Eye (tissue), 1 donor: ENCODE measurements at places on chromosomes 11 and 22.

DNA sequence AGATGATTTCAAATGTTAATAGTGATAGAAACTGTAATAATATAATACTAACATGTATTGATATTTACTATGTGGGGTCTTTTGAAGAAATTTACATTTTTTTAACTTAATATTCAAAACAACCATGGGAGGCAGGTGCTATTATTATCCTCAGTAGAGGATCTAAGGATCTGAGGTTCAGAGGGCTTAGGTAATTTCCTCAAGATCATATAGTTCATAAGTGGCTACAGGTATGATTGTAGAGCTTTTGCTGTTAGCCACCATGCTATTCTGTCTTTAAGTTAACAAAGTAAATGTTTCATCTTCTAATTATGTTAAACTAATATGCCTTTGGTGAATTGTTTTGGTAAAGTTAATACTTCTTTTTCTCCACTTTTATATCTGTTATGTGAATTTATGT, 83.6 kb downstream of the PDE3B start:
- no peak for DNase-seq

- no peak for DNase-seq
Measured at GRCh38 chr11:83727251-83727650, 441.1 kb upstream of the CCDC90B start.

GRCh38 chr11:73521621-73522020, 76.3 kb downstream of the FAM168A start:
- no peak for DNase-seq

DNA sequence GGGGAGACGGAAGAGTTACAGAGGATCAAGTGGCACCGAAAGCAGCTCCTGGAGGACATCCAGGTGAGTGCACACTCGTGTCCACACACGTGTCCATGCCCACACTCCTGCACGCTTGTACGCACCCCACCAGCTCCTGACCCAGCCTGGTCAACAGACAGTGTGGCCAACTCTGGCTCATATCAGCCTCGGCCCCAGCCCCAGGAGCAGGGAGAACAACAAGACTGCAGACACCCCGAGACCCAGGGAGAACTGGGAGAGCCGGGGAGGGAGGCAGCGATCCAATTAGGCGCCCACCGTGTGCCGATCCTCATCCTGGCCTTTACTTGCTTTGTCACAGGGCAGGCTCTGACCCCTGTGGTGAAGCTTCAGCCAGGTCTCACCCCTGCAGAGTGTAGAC, 10.3 kb downstream of the CYTH4 start:
- no peak for DNase-seq

DNA sequence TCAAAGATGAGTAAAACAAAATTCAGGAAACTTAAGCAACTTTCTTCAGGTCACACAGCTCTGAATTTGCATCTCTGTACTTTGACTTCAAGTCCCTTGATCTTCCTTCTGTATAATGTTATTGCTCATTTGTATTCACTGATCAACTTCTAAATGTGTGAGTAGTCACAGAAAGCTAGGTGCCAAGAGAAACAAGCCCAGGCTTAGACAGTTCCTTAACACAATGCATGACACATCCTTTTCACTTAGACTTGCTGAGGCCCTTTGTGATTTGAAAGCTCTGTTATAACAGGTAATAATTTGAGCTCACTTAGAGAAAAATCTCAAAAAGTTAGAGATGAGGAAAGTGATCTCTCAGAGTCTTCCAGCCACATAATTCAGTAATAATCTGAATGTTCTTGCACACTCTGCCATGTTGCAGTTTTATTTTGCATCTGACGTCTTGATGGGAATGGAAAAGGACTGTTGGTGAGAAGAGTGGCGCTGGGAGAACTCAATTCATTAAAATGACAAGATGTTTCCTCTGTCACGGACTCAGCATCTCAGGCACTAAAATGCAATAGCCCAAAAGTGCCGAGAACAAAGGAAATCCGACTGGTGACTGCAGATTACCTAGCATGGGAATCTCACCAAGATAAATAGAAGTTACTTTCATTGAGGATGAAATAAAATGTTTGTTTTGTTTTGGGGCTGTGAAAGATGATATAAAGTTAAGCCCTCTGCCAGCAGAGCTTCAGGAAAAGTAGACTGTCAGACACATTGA, 665.3 kb downstream of the OPCML start:
- peak; percentile 45 for DNase-seq

- no peak for DNase-seq
Measured at GRCh38 chr11:118639899-118640298, 32.5 kb downstream of the PHLDB1 start.

- no peak for DNase-seq
Measured at GRCh38 chr11:108293229-108293628, 70.4 kb downstream of the ATM start.

DNA sequence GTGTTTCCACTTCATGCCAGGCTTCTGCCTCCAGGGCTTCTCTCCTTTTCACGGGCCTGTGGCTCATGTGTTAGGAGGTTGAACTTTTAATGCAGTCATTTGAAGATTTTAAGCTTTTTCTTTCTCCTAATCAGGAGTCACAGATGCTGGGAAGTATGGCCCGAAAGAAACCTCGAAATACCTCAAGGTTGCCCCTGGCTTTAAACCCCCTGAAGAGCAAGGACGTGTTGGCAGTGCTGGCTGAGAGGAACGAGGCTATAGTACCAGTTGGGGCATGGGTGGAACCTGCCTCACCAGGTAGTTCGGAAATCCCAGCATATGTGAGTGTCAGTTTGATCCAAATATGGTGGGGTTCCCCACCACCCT, 571 bp downstream of the CCDC15 start:
- no peak for DNase-seq

GRCh38 chr11:92738276-92738675, 231.2 kb upstream of the MTNR1B start:
- DNase-seq, result no peak

GRCh38 chr11:32055861-32056260, 35.0 kb upstream of the RCN1 start:
- DNase-seq, result no peak

DNA sequence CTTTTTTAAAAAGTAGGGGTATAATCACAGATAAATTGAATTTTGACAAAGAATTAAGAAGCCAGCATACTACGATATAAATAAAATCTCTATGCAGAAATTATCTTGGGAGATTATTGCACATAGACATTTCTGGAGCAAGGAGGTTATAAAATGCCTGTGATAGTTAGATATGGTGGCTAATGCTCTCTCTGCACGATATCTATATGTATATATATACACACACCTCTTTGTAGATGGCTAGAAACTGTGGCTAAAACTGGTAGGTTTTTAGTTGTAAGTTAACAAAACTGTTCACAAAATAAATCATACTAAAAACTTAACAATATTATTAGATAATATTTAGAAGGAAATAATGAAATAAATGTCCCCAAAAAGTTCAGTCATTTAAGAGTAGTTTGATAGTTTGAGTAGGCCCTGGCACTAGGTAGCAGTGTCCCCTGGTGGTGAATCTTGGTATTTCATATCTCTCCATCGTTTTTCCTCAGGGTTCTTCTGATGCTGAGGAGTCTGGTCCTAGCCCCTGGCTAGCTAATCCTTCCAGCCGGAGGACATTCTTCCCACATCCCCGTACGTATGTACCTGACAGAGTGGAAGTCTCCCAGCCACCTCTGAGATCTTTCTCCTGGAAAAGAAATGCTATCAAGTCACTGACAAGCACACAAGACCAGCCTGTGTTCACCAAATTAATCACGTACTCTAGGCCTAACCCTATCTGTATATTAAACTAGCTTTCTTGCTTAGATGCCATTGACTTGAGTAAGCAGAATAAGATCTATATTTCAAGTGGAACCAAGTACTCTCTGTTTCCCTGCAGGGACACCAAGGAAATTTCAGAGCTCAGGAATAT, 32.2 kb downstream of the ART5 start:
- DNase-seq, result peak; percentile 74

GRCh38 chr11:70067591-70068341, 10.4 kb upstream of the ANO1 start:
- peak; percentile 65 for DNase-seq

GRCh38 chr22:36332623-36333332, 55.0 kb downstream of the MYH9 start:
- peak; percentile 48 for DNase-seq

GRCh38 chr11:68575025-68575665, 109.2 kb upstream of the GAL start:
- DNase-seq, result no peak

GRCh38 chr22:40631925-40632324, 4.6 kb downstream of the MRTFA start:
- DNase-seq, result no peak

GRCh38 chr22:47460861-47461260, 698.4 kb downstream of the TBC1D22A start:
- DNase-seq, result peak; percentile 37

- no peak for DNase-seq
Measured at GRCh38 chr11:27514558-27514957, 8.0 kb upstream of the LIN7C start.

GRCh38 chr11:27213232-27213660, 149.8 kb downstream of the CCDC34 start:
- peak; percentile 84 for DNase-seq

GRCh38 chr22:47132428-47132825, 370.0 kb downstream of the TBC1D22A start:
- no peak for DNase-seq

DNA sequence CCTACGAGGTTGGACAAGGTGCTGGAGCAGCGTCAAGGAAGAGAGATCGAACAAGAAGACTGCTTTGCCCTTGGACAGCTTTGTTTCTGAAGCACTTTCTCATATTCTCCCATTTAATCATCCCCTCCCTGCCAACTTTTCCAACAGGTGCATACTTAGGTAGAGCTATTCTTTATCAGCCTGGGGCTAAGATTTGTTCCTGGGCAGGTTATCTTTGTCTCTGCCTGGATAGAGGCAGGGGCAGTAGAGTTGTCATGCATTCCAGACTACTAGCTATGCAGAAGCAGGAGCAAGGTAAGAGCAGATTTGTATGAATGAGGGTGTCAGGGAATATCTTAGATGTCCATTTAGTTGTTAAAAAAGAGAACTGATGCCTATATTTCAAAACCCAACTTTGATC, 82.3 kb downstream of the PTPRJ start:
- DNase-seq, result no peak

- DNase-seq, result peak; percentile 21
Measured at GRCh38 chr11:101582236-101582988, 1.4 kb downstream of the TRPC6 start.

DNA sequence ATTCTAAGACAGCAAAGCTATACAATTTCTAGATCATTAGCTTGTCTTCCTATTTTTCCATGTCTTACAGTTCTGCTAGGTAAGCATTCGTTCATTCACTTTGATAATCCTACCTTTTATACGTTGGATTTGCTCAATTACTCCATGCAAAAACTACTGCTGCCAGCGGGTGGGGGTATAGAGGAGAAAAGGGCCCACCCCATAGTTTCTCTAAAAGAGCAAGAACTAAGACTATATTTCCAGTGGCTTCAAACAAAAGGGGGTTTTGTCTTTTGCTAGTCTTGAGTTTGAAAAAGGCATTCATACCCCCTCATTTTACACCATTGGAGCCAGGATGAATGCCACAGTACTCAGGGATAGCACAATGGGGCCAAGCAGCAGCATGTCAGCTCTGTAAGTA, 155.7 kb downstream of the WT1 start:
- DNase-seq, result no peak

GRCh38 chr11:65870706-65871681, 1.6 kb downstream of the EFEMP2 start:
- DNase-seq, result no peak

GRCh38 chr11:115618428-115618827, 114.2 kb upstream of the CADM1 start:
- DNase-seq, result no peak

DNA sequence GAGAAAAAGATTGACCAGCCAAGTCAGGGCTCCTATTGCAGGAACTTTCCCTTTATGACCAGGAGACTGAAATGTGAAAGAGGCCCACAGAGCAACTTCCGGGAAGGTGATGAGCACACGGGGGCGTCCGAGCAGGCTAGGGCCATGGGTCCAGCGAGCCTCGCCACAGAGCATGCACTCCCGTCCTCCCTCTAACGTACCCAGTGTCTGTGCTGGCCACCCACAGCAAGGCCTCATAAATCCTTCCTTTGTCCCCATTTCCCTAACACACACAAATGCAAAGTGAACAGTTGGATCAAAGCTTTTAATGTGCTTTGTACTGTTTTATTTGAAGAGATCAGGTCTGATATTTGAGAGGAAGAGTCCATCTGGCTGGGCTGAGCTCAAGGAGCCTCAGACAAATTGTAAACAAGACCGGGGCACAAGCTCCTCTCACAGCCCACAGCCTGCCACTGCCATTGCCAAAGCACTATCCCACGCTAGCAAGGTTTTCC, 44.3 kb downstream of the BLID start:
- no peak for DNase-seq

- DNase-seq, result peak; percentile 84
Measured at GRCh38 chr11:64396079-64396591, 37.2 kb downstream of the RPS6KA4 start.

DNA sequence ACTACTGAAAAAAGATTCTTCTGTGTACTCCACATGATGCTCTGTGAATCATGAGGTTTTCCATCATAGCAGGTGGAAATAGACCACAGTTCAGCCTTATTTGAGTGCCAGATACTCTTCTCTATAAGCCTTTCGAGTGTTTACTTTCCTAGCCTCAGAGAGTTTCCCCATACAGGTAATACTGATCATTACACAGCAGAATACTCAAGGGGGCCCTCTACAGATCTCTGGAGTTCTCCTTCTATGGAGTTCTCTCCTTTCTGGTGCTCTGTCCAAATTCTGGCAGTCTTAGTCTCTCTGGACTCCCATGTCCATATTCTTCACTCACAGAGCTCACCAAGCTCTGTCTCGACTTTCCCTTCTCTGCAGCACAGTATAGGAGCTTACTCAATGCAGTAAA, 175.7 kb upstream of the CARD18 start:
- no peak for DNase-seq

DNA sequence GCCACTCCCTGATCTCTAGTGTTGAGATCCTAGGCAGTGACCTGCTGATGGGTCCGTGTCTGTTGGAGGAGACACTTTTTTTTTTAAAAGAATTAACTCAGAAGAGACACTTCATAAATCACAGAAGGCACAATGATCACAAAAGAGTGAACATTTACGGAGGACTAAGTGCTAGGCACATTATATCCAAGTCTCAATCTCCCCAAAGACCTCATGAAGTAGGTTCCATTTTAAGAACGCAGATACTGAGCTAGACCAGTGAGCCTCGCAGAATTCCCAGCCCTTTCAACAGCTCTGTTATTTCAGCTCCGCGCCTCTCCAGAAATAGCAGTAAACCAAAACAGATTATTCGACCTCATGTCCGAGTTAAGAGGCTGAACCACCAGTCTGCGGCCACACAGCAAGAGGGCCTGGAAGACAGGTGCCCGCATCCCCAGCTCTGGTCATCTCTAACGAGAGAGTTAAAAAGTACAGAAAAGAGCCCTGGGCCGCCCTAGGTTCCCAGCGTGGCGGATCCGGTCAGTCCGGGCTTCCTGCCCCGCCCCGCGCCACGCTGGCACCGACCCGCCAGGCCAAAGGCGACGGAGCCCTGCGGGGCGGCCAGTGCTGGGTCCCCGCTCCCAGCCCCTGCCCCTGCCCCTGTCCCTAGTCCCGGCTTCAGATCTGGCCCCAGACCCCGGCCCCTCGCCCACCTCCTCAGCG, 612 bp downstream of the XBP1 start:
- DNase-seq, result peak; percentile 85
